ENCODE measurements at places on chromosomes 13 and 19.

GRCh38 chr19:23241419-23241818, 8.8 kb downstream of the ZNF724 start:
- H3K27me3 ChIP-seq = no peaks in the 10 kb centered on the region
- no peak overlapping the region for H3K27ac ChIP-seq
- no peaks in the 10 kb centered on the region for H3K4me1 ChIP-seq

- H3K27me3 ChIP-seq = no peaks in the 10 kb centered on the region
- no peak overlapping the region for H3K27ac ChIP-seq
- peak; percentile 57 for DNase-seq
- peaks cover 6% of the 10 kb centered on the region for H3K4me1 ChIP-seq
Observed at GRCh38 chr19:14337510-14337909, 43.7 kb upstream of the ADGRE5 start.

GRCh38 chr13:50686551-50686950, 156.9 kb downstream of the DLEU7 start:
- H3K36me3 ChIP-seq = no peaks in the 10 kb centered on the region
- no peak for DNase-seq
- no peaks in the 10 kb centered on the region for H3K27me3 ChIP-seq

DNA sequence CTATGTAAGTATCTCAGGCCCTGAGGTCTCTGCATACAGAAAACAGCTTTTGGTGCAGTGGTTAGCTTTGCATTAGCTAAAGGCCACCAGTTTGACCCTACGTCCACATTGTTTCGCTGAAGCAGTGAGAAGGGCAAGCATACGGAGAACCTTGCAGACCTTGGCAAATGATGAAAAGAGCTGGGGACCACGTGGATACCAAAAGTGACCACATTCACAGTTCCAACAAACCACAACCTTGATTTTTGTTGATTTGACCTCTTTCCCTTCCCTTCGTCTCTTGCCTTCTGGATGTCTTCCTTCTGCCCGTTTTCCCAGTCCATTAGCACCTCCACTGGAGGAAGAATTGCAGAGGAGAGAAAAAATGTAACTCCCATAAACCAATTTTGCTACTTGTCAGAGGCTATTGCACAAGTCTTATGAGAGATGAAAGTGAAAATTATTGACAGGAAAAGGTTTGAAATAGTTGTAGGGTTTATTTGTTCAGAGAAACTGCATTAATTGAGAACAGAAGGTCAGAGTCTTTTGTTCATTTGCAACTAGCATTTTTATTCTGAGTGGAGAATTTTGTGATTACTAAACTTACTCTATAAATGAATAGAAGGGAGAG, 293.9 kb upstream of the HTR2A start:
- DNase-seq = no peak
- H3K27me3 ChIP-seq = no peaks in the 10 kb centered on the region
- H3K27ac ChIP-seq = no peak overlapping the region
- no peak overlapping the region for H3K4me3 ChIP-seq
- H3K36me3 ChIP-seq = no peaks in the 10 kb centered on the region

DNA sequence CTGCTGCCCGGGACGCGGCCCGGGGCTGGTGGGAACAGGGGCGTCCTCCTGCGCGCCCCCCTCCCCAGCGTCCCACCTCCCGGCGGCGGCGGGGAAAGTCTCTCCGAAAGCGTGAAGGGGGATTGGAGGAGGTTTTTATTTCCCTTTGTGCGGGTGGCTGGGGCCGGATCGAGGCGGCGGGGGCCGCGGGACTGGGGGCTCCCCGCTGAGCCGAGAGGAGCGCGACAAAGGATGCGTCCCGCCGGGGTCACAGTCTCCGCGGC, 132 bp downstream of the SHD start:
- H3K4me3 ChIP-seq = peak overlapping the region; percentile 61
- H3K27me3 ChIP-seq = peaks cover 32% of the 10 kb centered on the region
- no peak for DNase-seq
- no peaks in the 10 kb centered on the region for H3K36me3 ChIP-seq

- H3K27me3 ChIP-seq = no peaks in the 10 kb centered on the region
- no peaks in the 10 kb centered on the region for H3K4me1 ChIP-seq
- no peak overlapping the region for H3K27ac ChIP-seq
- DNase-seq = no peak
Observed at GRCh38 chr19:30102239-30102638, 160.2 kb downstream of the URI1 start.

DNA sequence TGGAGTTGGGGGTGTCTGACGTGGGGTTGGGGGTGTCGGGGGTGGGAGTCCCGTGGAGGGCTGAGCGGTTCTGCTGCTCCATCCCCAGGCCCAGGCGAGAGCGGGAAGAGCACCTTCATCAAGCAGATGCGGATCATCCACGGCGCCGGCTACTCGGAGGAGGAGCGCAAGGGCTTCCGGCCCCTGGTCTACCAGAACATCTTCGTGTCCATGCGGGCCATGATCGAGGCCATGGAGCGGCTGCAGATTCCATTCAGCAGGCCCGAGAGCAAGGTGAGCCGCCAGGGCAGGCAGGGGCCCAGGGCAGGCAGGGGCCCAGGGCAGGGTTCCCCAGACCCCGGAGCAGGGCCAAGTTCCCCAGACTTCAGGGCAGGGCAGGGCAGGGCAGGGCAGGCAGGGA, 12.7 kb downstream of the GNA15 start:
- no peak for DNase-seq
- H3K36me3 ChIP-seq = peaks cover 11% of the 10 kb centered on the region
- H3K27me3 ChIP-seq = no peaks in the 10 kb centered on the region
- no peak overlapping the region for H3K4me3 ChIP-seq
- H3K4me1 ChIP-seq = peaks cover 44% of the 10 kb centered on the region

DNA sequence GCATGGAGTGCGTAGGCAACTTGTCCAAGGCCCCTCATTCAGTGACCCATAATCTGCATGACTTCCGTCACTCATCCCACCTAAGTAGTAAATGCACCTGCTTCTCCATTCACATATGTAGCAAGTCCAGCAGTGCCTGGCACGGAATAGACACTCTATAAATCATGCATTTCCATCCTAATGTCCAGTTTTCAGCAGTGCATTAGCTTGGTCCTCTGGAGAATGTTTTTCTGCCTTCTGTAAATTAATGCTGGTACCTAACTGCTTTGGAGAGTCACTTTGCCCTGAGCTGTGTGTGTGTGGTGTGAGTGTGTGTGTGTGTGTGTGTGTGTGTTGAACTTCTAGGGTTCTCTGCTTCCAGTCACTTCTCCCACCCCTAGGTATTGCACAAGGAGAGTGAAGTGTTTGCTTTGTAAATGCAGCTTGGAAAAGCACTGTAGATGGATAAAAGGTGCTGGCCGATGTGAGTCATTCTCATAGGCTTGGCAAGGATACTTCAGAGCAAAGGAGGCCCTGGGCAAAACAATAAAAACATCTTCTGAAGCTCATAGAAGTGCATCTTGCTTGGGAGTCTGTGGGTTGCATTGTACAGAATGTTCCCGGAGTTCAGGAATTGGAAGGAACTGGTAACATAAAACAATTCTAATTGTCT, 181.8 kb downstream of the KATNAL1 start:
- no peaks in the 10 kb centered on the region for H3K27me3 ChIP-seq
- H3K36me3 ChIP-seq = no peaks in the 10 kb centered on the region
- peaks cover 18% of the 10 kb centered on the region for H3K4me1 ChIP-seq
- DNase-seq = no peak
- no peak overlapping the region for H3K4me3 ChIP-seq

GRCh38 chr13:48398450-48399095, 14.3 kb downstream of the LPAR6 start:
- H3K27ac ChIP-seq = no peak overlapping the region
- H3K36me3 ChIP-seq = peaks cover 13% of the 10 kb centered on the region
- peaks cover 50% of the 10 kb centered on the region for H3K4me1 ChIP-seq
- H3K27me3 ChIP-seq = no peaks in the 10 kb centered on the region
- DNase-seq = no peak

All from common myeloid progenitor, CD34-positive (primary cell).